Stimulated activated naive B cell treated with anti-CD40 and anti-IgM and Interleukin-4, amounts not matched to agents 10 μg/mL and 1 μg/mL and 100 μg/mL, for 72 hours (primary cell): ENCODE measurements at places on chromosomes 7 and 10.

GRCh38 chr10:110413049-110413783 is 84.5 kb upstream of the DUSP5 start:
- DNase-seq, result no peak

- no peak for DNase-seq
Observed at GRCh38 chr7:122454776-122455507, 150.4 kb upstream of the FEZF1 start.

DNA sequence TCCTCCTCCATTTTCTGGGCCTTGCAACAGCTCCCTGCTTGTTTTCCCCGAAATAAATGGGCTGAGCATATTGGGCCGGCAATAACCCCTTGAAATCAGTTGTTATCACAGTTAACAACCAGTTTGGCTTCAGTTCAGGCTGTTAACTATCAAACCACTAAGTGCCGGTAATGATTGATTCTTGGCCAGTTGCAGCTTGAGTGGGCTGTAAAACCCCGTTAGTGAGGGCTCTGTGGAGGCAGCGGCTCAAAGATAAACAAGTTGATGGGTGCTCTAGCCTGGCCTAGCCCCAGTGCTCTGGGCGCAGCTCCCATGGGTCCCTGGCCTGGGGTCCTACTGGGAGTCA is 8.3 kb downstream of the FGF8 start:
- DNase-seq, result no peak

DNA sequence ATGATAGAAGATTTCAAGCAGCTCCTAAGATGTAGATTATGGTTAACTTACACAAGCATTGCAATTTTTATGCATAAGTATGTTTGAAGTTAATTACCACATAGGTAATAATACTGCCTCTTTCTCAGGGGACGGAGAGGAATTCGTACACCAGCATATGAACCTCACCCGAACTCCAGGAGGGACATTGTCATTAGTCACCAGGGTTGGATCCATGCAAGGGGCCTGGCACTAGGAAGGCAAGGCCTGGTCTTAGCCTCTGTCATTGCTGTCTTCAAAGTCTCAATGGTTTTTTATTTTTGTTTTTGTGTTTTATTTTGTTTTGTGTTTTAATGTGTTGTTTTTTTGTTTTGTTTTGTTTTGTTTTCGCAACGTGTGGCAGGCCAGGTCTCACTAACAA is 145.6 kb upstream of the PPP2R2D start:
- no peak for DNase-seq

DNA sequence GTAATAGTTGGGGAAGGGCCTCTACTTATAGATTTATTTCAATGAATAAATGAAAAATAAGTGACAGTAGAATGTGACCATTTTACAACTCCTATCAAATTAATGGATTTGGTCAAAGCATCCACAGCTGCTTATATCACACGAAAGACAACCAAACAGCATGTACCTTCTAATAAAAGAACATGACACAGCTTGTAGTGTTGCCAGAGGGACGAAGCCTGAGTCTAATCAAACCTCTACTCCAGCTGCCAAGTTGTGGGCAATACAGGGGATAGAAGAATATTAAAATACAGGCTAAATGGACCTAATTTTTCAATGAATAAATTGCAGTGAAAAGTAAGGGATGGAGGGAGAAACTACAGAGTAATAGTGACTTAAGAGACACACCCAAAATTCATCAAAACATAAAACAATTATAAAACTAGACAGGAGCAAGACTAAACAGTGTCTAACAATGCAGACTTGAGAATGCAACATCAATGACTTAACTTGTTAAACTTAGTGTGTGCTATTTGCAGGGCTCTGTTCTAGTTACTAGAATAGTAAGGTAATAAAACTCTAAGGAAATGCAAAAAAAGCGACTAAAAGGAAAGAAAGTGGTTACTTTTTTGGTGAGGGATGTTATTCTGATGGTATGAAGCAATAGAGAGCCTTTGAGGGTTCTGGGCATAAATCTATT is 853.8 kb downstream of the GRM8 start:
- DNase-seq, result no peak

GRCh38 chr10:88254091-88254490 is 329.0 kb downstream of the RNLS start:
- DNase-seq, result no peak

DNA sequence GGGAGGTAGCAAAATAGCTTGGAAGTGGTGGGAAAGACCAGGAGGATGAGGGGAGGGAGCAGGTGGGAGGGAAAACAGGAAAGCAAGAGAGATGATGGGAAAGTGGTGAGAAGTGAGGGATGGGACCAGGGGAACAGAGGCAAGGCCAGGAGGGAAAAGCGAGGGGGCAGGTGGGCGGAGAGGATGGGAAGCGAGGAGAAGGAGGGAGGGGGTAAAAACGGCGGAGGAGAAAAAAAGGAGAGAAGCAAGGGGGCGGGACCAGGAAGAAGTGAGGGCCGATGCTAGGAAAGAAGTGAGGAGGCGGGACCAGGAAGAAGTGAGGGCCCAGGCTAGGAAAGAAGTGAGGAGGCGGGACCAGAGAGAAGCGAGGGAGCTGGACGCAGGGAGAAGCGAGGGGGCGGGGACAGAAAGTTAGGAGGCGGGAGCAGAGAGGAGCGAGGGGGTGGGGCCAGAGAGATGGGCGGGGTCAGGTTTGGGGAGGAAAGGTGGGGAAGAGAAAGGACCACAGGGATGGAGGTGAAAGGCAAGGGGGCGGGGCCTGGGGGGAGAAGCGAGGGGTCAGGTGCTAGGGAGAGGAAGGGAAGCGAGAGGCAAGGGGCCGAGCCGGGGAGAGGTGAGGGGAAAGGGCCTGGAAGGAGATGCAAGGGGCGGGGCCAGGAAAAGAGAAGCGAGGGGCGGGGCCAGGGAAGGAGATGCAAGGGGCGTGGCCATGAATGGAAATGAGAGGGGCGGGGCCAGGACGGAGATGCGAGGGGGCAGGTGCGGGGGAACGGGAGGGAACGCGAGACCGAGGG is 984 bp downstream of the SMURF1 start:
- DNase-seq, result peak; percentile 68

- DNase-seq, result no peak
Observed at GRCh38 chr7:8064828-8065227, 96.2 kb downstream of the GLCCI1 start.

- DNase-seq, result no peak
Observed at GRCh38 chr10:84237199-84238051, 3.9 kb downstream of the LRIT1 start.

- DNase-seq, result no peak
Observed at GRCh38 chr10:93138113-93138870, 64.6 kb downstream of the CYP26A1 start.

- no peak for DNase-seq
Observed at GRCh38 chr7:139966949-139967348, 95.8 kb downstream of the PARP12 start.

DNA sequence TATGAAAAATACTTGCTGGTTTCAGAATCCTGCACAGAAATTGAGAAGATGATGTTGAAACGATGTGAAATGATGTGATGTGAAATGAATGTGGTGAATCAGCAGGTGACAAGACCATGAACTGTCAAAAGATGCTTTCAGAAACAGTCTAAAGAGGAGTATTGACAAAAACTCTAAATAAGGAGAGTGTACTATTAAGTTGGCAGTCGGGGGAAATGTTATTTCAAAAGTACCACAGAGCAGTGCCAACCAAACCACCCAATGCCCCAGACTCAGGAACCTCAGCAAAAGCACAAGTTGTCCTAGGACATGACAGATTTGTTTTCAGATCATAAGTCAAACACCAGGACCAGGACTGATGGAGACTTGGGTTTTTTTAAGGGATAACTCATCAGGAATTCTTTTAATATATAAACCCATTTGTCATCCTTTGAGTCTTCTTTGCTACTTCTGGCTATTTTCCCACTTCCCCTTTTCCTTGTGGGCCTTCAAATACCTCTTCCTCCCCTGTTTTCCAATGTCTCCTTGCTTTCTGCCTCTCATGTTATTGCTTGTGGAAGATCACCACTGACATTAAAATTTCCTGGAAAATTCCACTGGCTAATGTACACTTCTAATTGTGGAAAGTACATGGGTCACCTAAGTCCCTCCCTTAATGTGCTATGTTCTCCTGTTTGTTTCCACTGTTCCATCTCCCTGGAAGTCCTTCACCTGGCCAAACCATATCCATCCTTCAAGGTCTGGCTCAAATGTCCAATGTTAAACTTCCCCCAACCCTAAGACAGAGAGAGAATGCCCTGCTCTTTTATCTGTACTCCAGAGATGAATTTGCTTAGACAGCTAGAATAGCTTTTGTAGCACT is 10.2 kb upstream of the PPP1R3C start:
- no peak for DNase-seq

- DNase-seq, result no peak
Observed at GRCh38 chr10:119061352-119061751, 19.3 kb downstream of the EIF3A start.

DNA sequence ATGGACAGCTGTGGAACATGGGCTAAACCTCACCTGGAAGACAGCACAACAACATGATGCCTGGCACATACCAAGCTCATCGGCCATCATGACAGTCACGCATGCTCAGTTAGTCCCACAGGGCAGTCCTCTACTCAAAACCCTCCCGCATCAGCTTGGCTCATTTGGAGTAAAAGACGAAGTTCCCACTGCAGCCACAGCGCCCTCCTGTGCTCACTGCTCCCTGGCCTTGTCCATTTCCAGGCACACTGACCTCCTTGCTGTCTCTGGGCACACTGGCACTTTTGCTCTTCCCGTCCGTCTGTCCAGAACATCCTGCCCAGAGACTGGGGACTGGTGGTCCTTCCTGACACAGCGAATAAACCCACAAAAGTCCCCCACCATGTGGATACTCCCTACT is 66.2 kb downstream of the LARP4B start:
- no peak for DNase-seq

- DNase-seq, result no peak
Observed at GRCh38 chr7:159191236-159191635, 46.6 kb upstream of the VIPR2 start.

- no peak for DNase-seq
Observed at GRCh38 chr7:573933-574381, 54.3 kb upstream of the PDGFA start.

GRCh38 chr10:101047268-101047667 is 14.5 kb upstream of the KAZALD1 start:
- DNase-seq, result no peak

DNA sequence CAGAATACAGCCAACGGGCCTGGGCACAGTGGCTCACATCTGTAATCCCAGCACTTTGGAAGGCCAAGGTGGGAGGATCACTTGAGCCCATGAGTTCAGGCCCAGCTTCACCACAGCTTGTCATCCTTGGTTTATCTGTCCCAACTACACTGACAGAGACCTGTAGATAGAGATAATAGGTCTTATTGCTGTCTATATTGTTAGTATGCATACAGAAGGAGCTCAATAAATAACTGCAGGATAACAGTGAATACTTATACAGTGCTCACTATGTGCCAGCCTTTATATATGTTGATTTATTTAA is 1.3 kb downstream of the CNPY4 start:
- DNase-seq, result no peak

DNA sequence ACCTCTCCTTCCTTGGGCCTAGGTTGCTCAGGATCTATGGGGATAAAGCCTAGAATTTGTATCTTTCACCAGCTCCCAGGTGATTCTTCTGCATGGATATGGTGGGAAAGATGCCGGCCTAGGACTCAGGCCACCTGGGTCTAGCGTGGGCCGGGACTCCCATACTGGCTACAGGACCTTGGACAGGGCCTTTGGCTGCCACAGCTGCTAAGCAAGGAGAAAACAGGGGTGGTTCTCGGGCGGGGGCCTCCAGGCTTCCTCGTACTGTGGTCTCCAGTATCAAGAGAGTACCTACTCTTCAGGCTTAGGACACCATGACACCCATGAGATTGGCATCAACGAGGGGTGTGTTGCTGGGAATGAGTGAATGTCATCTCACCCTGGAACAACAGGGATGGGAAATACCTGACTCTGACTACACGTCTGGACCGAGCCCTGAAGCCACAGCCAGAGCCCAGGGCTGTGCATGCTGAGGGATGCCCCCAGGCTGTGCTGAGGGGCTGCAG is 120.3 kb upstream of the ADAM12 start:
- no peak for DNase-seq

DNA sequence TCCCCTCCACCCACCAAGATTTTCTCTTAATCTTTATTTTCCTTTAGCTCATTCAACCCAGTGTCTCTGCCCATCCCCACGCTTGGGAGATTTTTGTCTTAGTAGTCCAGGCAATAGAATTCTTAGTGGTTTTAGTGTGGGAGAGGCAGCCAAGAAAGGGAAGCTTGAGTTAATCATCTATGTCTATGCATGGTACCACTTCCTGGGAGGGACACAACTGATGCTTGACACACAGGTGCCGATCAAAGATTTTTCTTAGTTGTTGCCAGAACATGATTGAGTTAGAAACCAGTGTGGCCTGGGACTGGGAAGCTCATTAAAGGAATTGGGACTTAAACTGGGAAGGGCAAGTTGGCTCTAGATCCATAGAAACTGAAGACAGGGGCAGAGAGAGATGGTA is 3.1 kb downstream of the STRA8 start:
- peak; percentile 34 for DNase-seq

- peak; percentile 16 for DNase-seq
Observed at GRCh38 chr10:50540069-50540825, 83.5 kb downstream of the SGMS1 start.

GRCh38 chr10:90373911-90374310 is 483.9 kb downstream of the HTR7 start:
- DNase-seq, result no peak

DNA sequence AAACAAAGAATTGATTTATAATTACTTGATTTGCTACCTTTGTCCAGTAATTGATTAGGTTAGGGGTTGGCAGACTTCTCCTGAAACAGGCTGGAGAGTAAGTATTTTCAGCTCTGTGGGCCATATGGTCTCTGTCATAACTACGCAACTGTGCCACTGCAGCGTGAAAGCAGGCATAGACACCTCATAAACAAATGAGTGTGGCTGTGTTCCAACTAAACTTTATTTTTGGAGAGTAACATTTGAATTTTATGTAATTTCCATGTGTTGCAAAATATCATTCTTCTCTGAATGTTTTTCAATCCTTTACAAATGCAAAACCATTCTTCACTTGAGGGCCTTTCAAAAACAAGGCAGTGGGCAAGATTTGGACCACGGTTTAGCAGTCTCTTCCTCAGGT is 76.9 kb downstream of the GALNT17 start:
- no peak for DNase-seq

DNA sequence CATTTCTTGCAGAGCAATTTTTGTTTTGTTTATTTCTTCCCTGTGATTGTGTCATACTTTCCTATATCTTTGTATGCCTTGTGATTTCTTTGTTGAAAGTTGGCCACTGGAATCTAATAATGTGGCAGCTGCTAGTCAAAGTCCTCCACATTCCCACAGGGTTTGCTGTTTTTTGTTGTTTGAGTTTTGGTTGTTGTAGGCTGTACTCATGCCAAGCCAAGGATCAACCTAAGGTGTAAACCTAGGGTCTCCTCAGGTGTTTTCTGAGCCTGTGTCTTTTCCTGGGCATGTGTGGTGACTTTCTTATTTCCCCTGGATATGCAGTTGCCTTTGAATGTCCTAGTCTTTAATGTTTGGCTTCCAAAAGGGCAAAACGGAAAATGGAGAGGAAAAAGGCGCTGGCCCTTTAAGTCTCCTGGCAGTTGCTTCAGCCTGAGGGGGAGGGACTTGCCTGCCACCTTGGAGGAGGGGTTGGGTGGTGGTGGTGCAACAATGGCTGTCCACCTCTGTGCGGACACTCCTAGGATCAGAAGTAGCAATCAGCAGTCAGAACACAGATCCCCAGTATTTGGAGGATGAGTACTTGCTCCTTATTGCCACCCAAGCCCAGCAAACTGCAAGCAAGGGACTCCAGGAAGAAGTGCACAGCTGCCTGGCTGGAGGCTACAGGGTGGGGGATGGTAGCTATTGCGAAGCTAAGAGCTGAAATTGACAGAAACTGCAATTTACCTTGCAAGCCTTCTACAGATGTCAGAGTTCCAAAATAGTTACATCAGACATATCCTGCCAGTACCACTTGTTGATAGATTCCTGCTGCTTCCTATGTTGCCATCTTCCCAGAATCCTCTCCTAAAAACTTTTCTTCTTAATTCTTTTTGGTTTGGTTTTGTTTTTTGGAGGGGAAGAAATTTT is 5.6 kb upstream of the ZNF518A start:
- DNase-seq, result no peak
